ENCODE measurements at places on chromosomes 11 and 22.

- DNase-seq: no peak
Measured at GRCh38 chr22:27568265-27568664, 233.3 kb downstream of the MN1 start.

GRCh38 chr22:23192133-23192532, 11.8 kb downstream of the BCR start:
- no peak for DNase-seq

- DNase-seq: no peak
Measured at GRCh38 chr22:49921508-49922278, 3.3 kb downstream of the CRELD2 start.

GRCh38 chr22:40218723-40219294, 41.1 kb downstream of the TNRC6B start:
- DNase-seq: no peak

- no peak for DNase-seq
Measured at GRCh38 chr22:19798891-19799293, 38.3 kb downstream of the TBX1 start.

DNA sequence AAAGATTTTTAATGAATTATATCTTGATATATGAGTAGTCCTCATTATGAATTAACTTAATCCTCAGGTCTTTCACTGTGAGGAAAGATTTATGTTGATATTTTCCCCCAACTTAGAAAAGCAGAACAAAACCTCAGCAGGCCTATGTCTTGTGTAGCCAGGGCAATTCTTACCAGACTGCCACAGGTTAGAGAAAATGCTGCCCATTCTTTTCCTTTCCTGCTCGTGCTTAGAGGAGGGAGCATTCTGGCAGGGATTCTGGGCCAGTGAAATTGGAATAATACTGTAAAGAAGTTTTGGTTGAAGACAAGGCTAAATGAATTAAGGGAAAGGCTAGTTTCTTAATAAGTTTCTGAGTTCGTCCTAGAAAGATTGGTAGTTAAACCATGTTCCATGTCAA, 56.6 kb downstream of the ZNRF3 start:
- DNase-seq: no peak

DNA sequence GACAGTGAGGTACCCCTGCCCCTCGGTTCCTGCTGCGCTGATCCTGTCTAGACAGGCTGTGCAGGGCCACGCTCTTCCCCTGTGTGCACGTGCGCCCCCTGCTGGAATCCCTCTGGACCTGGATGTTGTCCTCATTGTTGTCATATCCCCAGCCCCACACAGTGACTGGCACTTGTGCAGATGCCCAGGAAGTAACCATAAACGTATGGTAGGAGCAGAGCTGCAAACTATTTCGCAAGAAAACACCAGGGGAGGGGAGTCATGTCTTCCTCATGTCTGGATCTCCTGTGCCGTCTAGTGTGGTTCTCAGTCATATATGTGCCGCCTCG, 114.7 kb downstream of the CRYBB2 start:
- DNase-seq: peak; percentile 10

GRCh38 chr11:36333468-36333867, 37.4 kb downstream of the PRR5L start:
- DNase-seq: no peak

- no peak for DNase-seq
Measured at GRCh38 chr11:118008271-118008911, 22.2 kb downstream of the IL10RA start.
